ENCODE measurements at places on chromosomes 5 and 9.

DNA sequence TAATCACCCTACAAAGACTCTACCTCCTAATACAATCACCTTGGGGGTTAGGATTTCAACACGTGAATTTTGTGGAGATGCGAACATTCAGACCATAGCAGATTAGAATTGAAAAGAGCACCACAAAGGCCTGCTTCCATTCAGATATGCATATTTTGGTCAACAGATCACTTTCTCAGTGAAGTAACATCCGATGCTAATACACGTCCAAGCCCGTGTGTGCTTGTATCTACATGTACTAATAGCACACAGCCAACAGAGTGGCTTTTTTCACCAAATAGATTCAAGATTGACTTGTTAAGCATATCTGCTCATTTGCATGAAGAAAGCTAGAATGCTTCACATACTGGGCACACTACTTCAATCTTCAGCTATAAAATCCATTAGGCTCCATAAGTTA lies 35.6 kb upstream of the SSBP2 start:
- no peak for DNase-seq

DNA sequence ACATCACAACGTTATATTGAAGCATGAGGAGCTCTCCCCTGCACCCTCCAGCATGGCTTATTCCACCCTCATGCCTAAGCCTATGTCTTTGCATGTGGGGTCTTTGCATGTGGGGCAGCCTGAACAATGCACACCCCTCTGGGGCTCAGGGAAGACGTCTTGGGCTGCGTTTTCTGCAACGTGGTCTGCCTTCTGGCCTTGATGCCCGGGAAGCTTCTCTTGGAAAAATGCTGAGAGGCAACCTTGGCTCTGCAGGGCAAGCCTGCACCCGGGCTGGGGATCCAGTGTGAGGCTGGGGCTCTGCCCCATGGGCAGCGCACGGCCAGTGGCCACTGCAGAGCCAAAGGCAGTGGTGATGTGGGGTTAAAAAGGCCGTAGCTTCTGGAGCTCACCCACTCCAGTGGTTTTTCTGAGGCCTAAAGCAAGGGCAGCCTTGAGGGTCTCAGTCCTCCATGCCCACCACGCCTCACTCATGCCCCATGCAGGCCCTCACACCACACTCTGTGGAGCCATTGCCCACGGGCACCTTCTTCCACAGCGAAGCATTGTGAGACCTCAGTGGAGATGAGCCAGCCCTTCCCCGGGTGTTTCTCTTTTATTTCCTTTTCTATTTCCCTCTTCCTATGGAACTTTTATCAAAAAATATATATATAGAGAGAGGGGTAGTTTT lies 112.2 kb downstream of the MRPL36 start:
- DNase-seq = no peak

- DNase-seq = no peak
These were observed 54.7 kb upstream of the PRLR start for GRCh38 chr5:35285011-35285410.

- DNase-seq = peak; percentile 46
These were observed 228.8 kb downstream of the CD180 start for GRCh38 chr5:66967826-66968262.

DNA sequence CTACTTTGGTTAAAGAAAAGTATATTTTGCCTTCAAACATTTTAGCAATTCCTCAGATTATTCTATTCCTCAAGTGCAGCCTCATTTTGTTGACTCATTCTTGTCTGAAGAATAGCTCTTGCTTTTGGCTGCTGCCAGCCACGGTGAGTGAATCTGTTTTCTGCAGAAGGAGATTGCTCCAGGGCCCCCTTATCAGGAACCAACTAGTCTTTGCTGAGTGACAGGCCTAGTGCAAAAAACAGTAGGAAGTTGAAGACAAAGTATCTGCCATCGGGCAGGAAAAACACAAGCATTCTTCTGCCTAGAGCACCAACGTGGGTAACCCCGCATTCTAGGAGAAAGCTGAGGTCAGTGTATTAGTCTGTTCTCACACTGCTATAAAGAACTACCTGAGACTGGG lies 42.3 kb downstream of the ZNF883 start:
- DNase-seq = no peak
